ENCODE measurements at places on chromosomes 2 and 18.
A peak's percentile ranks its signal among the peaks of the same experiment; 100 is the strongest.

DNA sequence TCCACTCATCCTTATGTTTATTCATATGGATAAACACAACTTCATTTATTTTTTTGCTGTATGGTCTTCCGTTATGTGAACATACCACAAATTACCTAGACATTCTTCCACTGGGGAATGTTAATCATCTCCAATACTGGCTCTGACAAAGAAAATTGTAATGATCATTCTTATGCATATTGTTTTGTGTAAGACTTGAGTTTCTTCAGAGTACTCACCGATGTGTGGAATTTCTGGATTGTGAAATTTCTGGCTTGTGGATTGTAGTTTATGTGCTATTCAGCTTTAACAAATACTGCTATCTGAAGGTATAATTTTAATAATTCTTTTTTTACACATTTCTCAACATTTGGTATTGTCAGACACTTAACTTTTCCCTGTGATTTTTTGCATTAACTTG, 212.2 kb upstream of the THUMPD2 start:
- no peak for DNase-seq

GRCh38 chr18:13264091-13265007, 45.8 kb downstream of the LDLRAD4 start:
- DNase-seq: no peak

DNA sequence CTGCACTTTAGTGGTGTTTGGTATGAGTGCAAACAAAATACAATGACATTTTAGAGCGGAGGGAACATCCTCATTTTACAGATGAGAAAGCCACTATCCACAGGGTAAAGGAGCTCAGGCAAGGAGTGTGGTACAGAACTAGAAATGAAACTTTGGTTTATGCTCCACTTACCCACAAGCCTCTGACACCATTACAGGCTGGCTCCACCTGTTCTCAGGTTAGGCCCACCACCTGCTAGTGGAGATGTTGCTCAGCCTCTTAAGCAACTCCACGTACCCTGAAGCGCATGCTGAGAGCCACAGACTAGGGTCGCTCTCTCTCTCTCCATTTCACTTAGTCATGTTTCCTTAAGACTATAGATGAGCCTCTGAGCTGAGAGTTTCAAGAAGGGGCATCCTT, 130.0 kb downstream of the MBD2 start:
- DNase-seq: no peak

DNA sequence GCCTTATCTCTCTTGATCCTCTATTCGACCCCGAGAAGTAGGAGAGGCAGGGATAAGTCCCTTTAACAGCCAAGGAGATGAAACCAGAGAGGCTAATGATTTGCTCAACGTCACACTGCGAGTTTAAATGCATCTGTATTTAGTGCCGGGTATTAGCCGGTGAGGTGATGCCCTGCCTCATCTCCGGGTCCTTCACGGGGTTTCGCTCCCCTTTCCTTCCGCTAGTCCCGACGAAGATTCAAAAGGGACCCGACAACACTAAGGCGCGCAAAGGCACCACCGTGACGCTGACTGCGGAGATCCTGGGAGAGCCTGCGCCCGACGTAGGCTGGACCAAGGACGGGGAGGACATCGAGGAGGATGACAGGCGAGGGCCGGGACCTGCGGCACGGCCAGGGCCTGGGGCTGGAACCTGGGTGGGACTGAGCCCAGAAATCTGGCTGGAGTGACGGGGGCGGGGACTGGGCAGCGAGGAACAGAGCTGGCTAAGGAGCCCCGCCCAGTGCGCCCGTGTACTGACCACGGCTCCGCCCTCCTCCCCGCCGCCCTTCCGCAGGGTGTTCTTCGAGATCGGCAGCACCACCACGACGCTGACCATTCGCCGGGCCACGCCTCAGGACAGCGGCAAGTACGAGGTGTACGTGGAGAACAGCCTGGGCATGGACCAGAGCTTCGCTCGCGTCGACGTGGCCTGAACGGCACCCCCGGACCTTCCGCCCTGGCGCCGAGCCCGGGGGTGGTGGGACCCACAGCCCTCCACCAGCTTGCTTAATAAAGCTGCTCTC, 1.0 kb upstream of the GMPPA start:
- peak; percentile 48 for DNase-seq

- no peak for DNase-seq
Measured at GRCh38 chr2:220466251-220466691, 838.8 kb downstream of the SLC4A3 start.

DNA sequence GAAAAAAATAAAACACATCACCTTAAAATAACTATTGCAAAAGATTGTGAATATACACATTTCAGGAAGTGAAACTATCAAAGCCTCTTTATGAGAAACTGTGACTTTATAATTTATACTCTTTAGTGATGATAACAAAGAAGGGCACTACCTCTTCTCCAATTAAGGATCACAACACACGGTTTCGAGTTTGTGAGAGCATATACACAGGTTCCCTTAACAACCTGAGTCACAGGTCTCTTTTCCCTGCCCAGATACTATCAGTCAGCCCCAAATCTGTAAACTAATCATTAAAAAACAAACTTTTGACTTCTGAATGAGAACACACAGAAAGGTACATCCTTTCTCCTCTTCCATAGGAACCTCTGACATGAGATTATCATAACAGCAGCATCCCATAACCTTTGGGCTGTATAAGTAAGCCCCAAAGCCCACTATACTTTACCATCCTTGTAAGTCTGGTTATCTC, 44.9 kb downstream of the PTPN2 start:
- DNase-seq: peak; percentile 67

GRCh38 chr18:58865033-58865590, 435 bp downstream of the ZNF532 start:
- no peak for DNase-seq

GRCh38 chr2:223834431-223834830, 3.0 kb downstream of the AP1S3 start:
- DNase-seq: no peak

DNA sequence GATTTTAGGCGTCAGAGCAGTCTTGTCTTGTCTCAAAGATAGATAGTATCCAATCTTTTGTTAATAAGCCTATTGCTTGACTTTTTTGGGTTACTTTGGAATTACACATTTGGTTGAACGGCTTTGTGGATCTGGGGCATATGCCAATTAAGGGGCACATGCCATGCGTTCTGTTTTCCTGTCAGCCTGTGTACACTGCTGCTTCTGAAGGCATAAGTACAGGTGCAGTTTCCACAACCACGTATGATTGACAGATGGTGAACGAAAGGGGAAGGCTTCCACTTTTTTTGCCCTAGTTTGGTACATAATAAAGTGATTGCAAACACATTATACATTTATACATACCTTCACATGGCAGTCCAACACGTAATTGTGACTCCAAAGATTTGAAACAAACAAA, 102.3 kb downstream of the RAPH1 start:
- no peak for DNase-seq

DNA sequence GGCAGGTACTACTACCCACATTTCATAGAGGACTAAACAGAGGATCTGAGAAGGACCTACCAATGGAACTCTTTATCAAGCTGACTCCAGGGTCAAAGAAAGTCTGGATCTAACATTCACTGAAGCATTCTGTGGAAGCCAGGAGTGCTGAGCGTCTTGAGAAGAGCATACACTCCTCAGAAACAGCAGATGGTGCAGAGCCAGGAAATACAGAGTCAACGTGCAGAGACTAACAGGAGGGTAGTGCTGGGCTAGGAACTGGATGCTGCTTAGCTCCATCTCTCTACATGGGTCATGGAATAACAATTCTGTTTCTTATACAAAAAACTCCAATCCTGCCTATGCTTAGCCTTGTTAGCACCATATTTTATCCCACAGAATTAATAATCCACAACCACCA, 5.5 kb upstream of the SERTAD2 start:
- DNase-seq: no peak

Measured in germinal center (tissue), 1 donor.